Trophoblast cell (in vitro differentiated cells and primary cell): ENCODE measurements at places on chromosomes 12 and 14.

DNA sequence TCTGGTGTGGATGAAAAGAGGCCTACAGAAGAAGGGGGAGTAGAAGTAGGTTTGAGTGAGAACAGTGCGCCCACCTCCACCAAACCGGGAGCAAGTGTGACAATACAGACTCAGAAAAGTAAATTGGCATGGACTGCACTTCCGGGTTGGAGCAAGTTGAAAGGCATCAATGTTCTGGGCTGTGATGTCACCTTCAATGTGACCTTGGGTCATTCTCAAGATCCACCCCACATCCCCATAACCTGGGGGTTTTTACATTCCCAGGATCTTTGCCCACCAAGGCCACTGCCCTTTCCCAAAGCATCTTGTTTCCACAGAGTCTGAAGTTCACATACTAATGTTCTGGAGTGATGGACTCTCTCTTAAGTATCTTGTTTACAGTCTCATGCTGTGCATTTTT, 5.3 kb upstream of the GZMB start:
- DNase-seq = no peak

GRCh38 chr12:3222979-3223378, 145.8 kb downstream of the TSPAN9 start:
- no peak for DNase-seq

DNA sequence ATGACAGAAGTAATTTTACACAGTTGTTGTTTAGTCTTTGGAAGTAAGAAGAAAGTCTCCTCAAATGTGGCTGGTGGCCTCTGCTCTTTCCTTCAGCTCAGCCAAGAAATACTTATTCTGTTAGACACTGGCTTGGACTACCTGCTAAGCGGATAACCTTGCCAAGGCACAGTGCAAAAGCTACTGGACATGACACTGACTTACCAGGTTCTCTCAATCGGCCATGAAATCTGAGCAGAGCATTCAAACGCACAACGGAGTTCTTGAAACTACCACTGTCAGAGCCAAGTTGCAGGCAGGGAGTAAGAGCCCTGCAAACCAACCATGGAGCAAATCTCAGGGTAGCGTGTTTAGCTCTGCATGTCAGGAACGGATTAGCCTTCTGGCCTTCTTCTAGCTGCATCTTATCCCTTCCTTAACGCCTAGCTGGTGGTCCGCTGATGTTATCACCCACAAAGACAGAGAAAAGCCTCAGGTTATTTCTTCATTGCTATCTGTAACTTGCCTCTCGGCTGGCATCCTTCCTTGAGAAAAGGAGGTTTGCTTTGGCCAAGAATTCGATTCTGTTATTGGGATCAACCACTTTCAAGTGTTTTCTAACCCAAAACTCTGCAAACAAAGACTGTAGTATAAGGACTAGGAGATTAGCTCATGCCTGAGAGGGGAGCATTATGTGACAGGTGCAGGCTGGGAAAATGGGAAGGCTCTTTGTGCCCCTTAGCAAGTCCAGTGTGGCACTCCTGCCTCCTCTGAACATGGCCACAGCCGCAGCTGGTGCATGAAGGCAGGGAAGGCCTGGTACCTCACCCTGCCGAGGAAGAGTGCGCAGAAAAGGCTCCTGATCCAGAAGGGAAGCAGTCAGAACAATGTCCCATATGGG, 223.4 kb downstream of the GLT1D1 start:
- no peak for DNase-seq

DNA sequence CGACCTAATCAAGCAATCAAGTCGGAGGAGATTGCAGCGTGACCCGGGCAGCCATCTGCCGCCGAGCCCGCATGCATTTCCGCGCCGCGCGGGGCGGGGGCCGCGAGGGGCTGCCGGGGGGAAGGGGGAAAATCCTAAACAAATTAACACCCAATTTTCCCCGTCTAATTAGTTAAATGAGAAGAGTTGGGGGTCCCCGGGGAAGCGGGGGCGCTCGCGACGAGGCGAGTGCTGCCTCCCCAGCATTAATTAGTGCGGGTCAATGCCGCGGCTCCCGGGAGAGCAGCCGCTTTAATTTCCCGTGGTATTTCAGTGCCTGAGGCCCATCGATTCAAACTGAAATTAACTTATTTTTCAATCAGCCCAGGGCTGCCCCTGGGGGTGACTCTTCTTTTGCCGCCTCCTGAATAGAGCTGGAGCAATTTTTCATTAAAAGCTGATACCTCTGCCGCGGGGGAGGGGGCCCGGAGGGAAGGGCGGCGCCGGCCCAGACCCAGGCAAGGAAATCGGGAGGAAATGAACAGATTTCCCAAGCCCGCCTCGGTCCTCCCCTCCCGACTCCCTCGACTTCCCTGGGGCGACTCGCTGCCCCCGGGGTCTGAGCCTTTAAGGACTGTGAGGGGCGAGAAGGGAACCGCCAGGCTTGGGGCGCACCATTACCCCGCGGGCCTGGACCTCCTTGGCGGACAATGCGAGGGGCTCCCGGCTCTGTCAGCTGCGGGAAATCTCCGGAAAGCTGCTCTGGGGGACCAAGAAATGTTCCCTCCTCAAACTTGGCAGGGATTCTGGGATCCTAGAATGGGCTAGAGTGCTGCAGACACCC, 18.9 kb downstream of the VSX2 start:
- DNase-seq = no peak

GRCh38 chr14:81193924-81194633, 26.7 kb downstream of the GTF2A1 start:
- DNase-seq = no peak

DNA sequence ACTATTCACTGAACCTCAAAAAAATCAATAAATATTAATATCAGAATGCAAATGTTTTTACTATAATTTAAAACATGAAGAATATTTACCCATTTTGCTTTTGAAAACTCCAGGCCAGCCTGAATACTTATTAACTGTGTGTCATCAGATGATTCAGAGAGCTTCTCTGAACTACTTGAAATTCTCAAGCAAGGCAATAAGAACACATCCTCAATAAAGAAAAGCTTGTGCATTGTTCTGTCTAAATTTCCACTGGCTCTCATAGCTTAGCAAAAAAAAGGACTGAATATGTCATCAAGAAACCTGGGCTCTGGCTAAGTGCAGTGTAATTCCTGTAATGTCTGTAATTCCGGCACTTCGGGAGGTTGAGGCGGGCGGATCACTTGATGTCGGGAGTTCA, 194.1 kb downstream of the BTG1 start:
- DNase-seq = no peak
